ENCODE measurements at places on chromosomes 5 and 9.

DNA sequence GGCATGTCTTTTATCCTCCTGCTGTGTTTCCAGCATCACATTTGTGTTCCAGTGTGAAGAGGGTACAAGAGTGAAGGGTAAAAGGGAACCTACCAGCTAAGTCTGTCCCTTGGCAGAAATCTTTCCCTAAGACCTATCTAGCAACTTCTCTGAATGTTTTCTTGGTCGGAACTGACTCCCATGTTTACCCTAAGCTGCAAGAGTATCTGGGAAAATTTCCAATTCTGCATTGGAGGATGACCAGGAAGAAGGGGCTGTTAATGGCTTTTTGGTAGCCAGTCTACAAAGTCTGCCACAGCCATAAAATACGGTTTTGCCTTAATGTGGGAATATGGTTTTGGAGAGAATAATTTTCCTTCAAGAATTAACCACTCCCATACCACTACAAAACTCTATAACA lies 75.1 kb downstream of the MAST4 start:
- DNase-seq: no peak

DNA sequence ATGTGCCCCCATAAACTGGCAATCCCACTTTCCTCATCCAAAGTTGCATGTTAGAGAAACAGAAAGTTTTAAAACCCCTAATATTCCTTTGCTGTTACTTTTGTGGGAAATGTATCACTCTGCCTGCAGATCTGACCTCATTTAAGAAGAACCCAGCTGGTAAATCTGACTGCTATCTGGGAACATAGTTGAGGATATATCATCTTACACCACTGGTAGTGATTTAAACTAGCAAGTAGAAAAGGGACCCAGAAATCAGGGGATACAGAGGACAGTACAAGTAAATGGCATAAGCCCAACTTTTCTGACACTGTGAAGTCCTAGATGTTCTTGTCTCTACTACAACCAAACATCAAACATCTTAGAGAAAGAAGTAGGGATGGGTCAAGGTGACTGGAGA lies 1060.5 kb upstream of the DMAC1 start:
- no peak for DNase-seq

- no peak for DNase-seq
Measured at GRCh38 chr9:35726931-35727330, 5.1 kb downstream of the TLN1 start.

DNA sequence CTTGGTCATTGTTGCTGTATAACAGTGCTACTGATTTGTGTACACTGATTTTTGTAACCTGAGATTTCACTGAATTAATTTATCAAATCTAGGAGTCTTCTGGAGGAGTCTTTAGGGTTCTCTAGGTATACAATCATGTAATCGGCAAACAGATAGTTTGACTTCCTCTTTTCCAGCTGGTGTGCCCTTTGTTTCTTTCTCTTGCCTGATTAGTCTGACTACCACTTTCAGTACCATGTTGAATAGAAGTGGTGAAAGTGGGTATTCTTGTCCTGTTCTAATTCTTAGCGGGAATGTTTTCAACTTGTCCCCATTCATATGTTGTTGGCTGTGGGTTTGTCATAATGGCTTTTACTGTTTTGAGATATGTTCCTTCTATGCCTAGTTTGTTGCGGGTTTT lies 24.7 kb upstream of the RANBP6 start:
- no peak for DNase-seq

DNA sequence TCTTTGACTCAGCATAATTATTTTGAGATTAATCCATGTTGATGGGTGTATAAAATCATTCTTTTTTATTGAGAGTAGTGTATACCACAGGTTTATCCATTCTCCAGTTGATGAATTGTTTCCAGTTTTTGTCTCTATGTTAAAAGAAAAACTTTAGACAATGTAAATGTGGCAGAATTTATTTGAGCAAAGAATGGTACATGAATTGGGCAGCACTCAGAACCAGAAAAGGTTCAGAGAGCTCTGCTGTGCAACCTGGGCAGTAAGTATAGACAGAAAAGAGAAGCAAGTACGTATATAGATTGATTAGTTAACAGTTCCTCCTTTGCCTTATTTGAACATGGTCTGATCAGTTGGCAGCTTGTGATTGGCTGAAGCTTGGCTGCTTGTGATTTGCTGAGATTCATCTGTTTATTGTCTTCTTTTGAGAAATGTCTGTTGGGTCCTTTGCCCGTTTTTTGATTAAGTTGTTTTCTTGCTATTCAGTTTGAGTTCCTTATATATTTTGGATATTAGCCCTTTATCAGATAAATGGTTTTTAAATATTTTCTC lies 41.4 kb downstream of the CDC42SE2 start:
- no peak for DNase-seq

- DNase-seq: no peak
Measured at GRCh38 chr9:81980568-81980967, 8.0 kb upstream of the SPATA31D1 start.

GRCh38 chr5:137342764-137343163 lies 156.4 kb downstream of the SPOCK1 start:
- no peak for DNase-seq

- no peak for DNase-seq
Measured at GRCh38 chr5:181005791-181006190, 17.1 kb downstream of the BTNL3 start.

All from iPS DF 6.9 (cell line).